Stomach (tissue), 19 donors: ENCODE measurements at places on chromosomes 4 and X. TPM values are rescaled to one million over a fixed set of nuclear protein-coding genes. Genes with fewer than 3 reads are reported as not detected.

Gene NUP62CL
- 0.46 TPM for polyA plus RNA-seq

Gene SLC10A4
- polyA plus RNA-seq: 0.38 TPM

Gene EDA
- 1.7 TPM for polyA plus RNA-seq

Gene POU3F4
- not detected for polyA plus RNA-seq

Gene LYAR
- 23.8 TPM for polyA plus RNA-seq

Gene CLDN34
- not detected for polyA plus RNA-seq

Gene PROM1
- polyA plus RNA-seq: 12.2 TPM

Gene MAGEA4
- polyA plus RNA-seq: not detected

Gene MAGEB2
- polyA plus RNA-seq: not detected
